A375 (cell line): ENCODE measurements at places on chromosomes 7 and 10. TPM values are rescaled to one million over a fixed set of nuclear protein-coding genes. Genes with fewer than 3 reads are reported as not detected.

SLC39A12 gene
- total RNA-seq, result not detected in 2 replicates

CARD11 gene
- 1.7 and 1.9 TPM in 2 replicates for total RNA-seq

ZDHHC4 gene
- total RNA-seq, result 51.4 and 64.3 TPM in 2 replicates

GIMAP2 gene
- total RNA-seq, result 3.0 and 3.8 TPM in 2 replicates

PSD gene
- total RNA-seq, result 0.11 and 1.0 TPM in 2 replicates

GPER1 gene
- total RNA-seq, result 0.30 and 0.48 TPM in 2 replicates

HYAL4 gene
- 0.05 and 0.23 TPM in 2 replicates for total RNA-seq

FAM131B gene
- 1.4 and 2.4 TPM in 2 replicates for total RNA-seq

SMKR1 gene
- total RNA-seq, result 3.6 and 5.9 TPM in 2 replicates

PIK3AP1 gene
- 2.0 and 2.9 TPM in 2 replicates for total RNA-seq

VIPR2 gene
- not detected in 2 replicates for total RNA-seq
